ENCODE measurements at places on chromosomes 12 and 14. TPM values are rescaled to one million over a fixed set of nuclear protein-coding genes. Genes with fewer than 3 reads are reported as not detected.

GLI1 gene
- polyA plus RNA-seq, result 0.32 TPM

- DNase-seq, result no peak
Observed at GRCh38 chr12:91910871-91911388, 234.7 kb downstream of the BTG1 start.

GRCh38 chr12:132835076-132836025, 6.7 kb upstream of the GOLGA3 start:
- no peak for DNase-seq

DNA sequence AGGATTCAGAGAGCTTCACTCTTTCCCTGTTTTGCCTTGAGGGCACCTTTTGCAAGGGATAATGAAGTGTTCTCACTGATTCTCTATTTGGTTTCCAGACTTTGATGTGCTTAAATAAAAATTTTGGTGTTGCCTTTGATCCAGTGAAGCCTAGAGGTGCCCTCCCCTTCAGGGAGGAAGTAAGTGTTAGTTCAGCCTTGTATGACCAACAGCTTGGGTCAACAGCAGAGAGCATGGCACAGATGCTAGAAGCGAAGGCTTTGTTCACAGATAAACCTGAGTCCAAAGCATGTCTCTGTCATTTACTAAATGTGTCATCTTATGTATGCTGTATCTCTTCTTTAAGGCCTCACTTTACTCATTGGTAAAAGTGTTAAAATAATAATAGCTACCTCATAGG, 52.8 kb upstream of the STXBP6 start:
- no peak for DNase-seq

GRCh38 chr12:56751712-56752598, at the start of gene PRIM1:
TSS of gene PRIM1 (minus strand) at chr12:56752323. CDS start at chr12:56752298, 25 bp downstream.
- peak; percentile 77 for DNase-seq

KRT5 gene
- polyA plus RNA-seq, result not detected

CLEC2A gene
- not detected for polyA plus RNA-seq

DNA sequence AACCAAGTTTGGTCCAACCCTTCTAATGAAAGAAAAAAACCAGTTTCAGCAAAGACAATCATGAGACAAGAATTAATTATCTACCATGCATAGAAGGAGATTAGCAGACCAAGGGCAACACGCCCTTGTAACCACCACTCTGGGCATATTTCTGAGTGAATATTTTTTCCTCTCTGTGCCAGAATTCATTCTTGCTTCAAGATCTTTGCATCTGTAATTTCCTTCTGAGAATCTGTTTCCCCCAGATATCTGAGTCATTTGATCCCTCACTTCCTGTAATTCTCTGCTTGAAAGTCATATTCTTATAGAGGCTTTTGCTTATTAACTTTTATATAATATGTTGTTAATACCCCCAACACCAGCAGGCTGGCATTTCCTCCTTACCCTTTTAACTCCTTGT, 243.7 kb downstream of the SLC16A7 start:
- DNase-seq, result no peak

DNA sequence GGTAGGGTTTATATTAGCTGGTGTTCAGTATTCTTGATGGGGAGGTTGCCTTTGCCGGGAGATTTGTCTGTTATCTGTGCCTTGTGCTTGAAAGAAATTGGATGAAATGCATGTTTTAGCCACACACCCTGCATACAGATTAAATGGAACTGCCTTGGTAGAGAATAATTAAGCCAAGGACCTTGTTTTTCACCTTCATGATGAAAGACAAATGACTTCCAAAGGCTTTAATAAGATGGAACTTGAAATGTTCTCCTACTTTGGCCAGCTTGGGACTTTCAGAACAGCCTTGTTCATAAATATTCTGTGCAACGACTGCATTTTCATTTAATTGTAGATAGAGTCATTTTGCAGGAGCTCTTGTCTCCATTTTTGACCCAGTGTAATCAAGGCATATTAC, 21.2 kb downstream of the JDP2 start:
- no peak for DNase-seq

DNA sequence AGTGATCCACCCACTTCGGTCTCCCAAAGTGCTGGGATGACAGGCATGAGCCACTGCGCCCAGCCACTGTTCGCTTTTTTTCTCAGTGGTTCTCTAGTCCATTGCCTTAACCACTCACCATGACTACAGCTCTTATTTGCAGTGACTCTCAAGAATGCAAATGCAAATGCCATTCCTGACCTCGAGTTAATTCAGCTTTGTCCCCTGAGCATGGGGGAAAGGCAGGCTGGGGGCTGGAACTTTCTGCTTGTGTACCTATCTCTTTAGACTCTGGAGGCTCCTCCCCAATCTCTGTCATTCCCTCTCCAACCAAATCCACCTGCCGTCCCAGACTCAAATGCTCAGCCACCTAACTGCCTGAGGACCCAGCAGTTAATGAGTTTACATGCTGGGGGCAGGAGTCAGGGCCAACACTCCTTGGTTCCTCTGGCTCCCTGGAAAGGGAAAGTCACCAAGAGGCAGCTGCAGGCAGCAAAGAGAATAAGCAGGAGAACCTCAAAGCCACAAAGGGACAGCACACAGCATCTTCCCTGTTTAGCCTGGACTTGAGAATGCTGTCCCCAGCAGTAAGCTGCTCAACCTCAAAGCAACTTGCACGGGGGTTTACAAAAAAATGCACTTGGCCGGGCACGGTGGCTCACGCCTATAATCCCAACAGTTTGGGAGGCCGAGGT, 5.3 kb upstream of the HNF1A start:
- DNase-seq, result no peak

- no peak for DNase-seq
Observed at GRCh38 chr12:91023326-91024004, 18.7 kb upstream of the EPYC start.

DNA sequence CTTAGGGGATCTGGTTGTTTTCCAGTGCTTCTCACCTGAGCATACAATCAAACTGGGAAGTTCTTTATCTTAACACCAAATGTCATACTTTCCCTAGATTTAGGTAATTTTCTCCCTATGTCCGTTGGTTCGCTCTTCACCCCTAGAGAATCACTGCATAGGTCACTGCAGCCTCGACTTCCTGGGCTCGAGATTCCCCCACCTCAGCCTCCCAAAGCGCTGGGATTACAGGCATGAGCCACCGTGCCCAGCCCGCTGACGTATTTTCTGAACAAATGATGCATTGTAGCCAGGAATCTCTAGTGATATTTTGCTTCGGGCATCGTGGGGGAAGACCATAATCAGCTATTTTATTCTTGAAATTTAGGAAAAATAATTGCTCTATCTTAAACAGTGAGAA, 1.1 kb upstream of the RPL41 start:
- no peak for DNase-seq

SPTLC2 gene
- polyA plus RNA-seq, result 15.6 TPM

DNA sequence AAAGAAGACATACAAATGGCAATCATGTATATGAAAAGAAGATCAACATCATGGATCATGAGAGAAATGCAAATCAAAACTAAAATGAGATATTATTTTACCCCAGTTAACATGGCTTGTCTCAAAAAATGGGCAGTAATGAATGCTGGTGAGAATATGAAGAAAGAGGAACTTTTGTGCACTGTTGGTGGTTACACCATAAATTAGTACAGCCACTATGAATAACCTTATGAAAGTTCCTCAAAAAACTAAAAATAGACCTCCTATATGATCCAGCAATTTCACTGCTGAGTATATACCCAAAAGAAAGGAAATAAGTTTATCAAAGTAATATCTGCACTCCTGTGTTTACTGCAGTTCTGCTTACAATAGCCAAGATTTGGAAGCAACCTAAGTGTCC, 151.7 kb downstream of the PDZRN4 start:
- DNase-seq, result no peak

DNA sequence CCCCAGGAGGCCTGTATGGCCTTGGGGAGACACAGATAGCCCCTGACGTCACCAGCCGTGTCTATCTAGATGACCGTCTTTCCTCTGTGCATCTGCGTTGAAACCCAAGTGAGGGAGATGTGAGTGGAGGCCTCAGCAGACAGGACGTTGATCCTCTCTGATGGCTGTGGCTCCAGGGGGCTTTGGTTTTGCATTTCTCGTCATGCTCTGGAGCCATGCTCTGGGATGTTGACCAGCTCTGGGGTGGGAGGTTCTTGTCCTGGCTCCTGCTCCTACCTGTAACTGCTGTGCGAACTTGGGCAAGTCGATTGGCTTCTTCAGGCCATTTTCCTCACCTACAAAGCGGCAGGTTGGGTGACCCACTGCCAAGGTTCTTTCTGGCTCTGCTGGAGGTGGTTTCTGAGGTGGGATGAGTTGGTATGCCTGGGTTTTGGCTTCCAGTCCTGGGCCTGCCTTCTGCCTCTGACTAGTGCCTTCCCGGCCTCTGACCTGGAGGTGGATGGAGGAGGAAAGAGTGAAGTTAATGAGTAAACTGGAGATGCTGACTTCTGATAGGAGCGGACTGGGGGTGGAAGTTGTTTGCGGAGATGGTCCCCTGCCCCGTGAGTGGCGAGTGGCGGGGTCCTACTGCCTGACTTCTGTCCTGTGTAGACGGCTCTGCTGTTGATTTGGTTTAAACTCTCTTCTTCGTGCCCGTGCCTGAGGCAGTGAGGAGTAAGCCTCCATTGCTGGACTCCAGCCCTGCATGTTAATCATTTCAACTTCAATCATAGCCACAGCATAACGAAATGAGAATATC, 8.4 kb downstream of the TSPAN9 start:
- DNase-seq, result no peak

- no peak for DNase-seq
Observed at GRCh38 chr12:59372956-59373355, 222.9 kb upstream of the SLC16A7 start.

DNA sequence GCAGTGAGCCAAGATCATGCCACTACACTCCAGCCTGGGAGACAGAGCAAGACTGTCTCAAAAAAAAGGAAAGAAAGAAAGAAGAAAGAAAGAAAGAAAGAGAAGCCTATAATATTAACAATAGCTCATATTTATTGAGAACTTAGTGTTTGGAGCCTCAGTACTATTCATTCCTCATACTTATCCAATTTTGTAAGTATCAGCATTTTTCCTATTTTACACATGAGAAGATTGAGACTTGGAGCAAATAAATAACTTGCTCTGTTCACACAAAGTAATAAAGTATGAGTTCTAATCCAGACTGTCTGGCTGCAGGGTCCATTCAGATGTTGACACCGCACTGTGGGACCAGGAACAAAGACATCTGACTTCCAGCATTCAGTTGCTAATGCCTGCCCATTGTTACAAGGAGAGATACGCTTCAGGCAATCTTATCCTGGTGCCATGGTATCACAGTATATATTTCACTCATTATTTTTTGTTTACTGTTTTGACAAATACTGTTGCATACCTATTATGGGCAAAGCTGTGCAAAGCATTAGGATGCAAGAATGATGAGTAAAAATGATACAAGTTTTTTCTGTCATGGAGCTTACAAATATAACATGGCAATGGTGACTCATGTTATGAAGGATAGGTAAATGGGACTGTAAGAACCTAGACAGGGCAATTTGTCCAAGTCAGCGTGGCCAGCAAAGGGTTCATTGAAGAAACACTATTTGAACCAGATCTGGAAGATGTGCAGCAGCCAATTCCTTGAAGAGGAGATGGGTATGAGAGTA, 21.4 kb upstream of the TMTC2 start:
- no peak for DNase-seq

TAS2R19 gene
- polyA plus RNA-seq, result 0.52 TPM

DNA sequence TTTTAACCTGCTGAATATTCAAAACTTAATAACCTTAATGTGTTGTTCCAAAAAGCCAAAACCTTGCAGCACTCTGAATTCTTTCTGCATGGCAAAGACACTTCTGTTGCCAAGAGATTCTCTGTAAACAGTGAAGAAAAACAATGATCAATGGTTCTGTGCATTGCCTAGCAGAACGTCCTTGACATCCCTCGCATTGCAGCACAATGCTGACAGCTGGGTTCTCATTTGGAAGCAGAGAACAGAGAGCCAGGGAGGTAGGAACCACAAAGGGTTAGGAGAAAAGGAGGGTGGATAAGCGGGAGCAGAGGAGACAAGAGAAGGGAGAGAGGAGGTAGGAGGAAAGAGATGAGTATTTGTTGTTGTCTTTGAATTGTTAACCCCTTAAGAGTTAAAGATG, 501.1 kb downstream of the NAV3 start:
- no peak for DNase-seq
